ENCODE measurements at places on chromosomes 5 and 9. TPM values are rescaled to one million over a fixed set of nuclear protein-coding genes. Genes with fewer than 3 reads are reported as not detected.

DNA sequence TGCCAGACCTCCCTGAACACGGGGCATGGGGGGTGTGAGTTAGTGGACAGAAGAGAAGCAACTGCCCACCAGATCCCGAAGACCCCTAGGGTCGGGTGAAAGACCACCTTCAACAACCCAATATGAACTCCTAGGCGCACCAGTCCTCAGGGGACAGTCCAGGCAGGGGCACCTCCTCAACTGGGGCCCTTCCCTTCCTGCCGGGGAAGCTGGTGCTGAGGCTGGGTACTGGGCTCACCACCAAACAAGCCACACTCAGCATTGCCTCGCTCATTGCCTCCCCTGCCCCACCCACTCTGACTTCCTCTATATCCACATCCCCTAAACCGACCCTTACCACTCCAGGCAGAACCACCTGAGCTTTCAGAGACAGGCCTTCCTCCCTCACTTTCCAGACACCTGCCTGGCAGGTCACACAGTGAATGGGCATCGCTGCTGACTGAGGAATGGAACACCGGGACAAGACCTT lies 42.5 kb downstream of the SEMA4D start:
- no peak for DNase-seq

DNA sequence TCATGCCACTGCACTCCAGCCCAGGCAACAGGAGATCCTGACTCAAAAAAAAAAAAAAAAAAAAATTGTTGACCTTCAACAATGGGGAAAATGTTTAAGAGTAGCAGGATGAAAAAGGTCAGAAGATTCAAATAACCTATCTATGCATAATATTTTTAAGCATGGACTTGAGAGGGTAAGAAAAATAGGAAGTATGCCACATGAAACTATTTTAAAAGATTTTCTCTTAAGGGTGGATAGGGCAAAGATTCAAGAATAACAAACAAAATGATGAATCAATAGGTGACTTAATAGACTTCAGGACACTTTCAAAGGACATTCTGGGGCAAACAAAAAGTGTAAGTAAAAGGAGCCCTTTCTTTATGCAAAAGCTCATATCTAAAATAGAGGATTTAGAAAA lies 3.2 kb downstream of the TEX48 start:
- DNase-seq: no peak

GRCh38 chr9:133664173-133665050 lies 28.2 kb downstream of the DBH start:
- DNase-seq: no peak

- DNase-seq: no peak
These were observed 15.3 kb downstream of the FPGS start for GRCh38 chr9:127817881-127818434.

DNA sequence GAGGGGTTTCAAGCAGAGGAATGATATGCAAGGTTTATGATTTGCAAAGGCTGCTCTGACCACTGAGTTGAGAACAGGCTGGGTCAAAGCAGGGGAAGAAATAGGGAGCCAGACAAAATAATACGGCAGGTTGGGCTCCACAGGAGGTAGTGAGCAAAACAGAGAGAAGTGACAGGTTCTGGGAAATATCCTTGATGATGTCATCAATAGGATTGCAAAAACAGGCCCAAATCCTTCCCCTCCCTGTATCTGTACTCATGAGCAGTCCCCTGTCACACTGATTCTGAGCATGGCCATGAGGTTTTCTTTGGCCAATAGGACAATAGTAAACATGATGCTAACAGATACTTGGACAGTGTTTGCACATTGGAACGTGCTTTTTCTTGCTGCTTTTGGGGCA lies 471.8 kb upstream of the BRINP1 start:
- DNase-seq: no peak

DNA sequence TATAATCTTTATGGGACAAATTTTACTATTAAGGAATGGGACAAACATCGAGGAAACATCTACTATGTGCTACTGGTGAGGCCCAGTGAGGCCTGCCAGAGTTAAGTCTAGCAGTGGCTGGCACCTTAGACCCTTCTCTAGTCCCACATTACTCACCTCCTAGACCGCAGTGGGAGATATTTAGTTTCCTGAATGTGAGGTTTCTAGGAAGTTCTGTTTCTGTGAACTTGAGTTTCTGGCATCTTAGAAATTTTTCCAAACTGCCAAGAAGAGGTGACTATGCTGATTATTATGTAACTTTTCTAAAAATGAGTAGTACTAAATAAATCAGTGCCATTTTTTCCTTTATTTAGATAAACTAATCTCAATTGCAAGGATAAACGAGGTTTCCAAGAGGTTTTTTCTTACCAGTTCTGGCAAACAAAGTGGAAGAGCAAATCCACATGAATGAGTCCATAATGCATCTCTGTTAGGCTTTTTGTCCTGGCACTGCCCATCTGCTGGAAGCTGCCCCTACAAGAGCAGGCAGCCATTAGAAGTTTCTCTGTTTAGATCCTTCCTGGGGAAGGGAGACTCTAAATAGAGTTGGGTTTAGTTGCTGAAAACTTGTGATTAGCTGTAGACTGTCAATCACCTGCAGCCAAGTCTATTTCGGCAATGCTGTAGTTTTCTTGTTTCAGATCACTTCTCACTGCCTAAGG lies 348.7 kb downstream of the MAN2A1 start:
- DNase-seq: no peak

- no peak for DNase-seq
These were observed 208.3 kb downstream of the ENC1 start for GRCh38 chr5:74432216-74432615.

DNA sequence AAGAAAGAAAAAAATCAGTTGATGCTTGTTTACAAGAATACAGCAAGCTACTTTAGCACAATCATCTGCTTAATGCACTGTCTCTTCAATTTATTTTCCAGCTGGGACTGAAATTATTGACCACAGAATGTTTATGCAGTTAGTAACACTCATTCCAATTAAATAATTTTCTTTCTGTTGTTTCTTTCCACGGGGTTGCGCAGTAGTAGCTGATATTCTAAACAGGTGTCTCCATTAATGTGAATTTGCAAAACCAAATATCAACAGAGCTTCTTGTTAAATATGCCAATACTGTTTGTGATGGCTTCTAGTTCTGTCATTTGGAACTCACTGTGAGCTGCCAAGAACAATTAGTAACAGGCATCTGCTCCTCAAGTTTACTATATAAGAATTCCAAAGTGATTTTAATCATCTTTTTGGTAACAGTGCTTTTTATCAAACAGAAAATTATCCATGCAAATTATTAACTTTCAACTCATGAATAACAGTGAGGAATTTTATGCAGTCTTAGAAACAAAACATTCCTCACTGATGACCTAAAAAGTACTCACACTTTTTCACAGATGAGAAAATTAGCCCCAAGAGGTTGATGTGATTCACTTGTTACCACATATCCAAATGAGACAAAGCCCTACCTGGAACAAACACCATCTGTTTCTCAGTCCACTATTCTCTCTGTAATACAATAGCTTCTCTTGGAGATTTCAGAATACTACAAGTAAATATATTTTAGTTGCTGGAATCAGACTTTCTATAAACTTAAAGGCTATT lies 567.6 kb upstream of the RGMB start:
- DNase-seq: no peak

- DNase-seq: no peak
These were observed 73.0 kb downstream of the ENC1 start for GRCh38 chr5:74567411-74567995.

DNA sequence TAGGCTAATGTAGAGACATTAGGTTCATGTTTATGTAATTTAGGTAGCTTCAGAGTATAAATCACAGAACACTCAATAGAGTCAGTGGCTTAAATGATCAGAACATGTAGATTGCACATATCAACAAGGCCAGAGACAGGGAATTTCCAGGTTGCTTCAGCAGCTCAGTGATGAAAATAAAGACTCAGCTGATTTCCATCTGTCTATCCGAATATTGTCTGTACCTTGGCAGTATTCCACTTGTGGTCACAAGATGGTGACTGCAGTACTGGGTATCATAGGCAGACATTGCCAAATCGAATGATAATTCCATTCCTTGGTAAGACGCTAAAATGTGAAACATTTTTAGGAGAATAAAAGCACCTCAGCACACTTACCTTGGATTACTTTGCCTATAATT lies 702.2 kb downstream of the MAT2B start:
- no peak for DNase-seq

DNA sequence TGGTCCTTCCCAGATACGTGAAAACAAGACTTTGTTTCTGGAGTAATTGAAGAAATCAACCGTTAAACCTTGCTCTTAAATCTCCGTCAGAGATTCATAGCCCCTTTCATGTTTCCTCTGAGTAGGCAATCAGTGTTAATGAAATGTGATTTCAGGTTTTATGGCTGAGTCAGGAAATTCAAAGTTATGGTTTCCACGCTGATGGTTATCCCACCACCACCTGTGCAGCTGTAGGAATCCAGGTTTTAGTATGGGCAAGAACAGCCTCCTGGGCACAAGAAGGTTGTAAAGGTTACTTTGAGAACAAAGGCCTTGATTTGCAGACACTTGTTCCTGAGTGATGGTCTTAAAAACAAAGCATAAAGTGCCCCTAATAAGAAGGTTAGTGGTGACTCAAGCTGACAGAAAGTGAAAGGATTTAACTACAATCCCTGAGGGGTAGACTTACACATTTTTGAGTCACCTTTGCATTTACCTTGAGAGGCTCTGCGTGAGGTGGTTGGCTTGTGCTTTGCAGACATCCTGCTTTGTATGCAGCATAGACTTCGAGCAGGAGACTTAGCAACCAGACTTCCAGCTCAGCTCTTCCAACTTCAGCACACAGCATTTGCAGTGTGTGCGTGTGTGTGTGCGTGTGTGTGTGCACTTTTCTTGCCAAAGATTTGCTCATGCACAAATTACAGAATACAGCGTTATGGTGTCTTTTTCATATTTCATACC lies 159.6 kb downstream of the TLE4 start:
- no peak for DNase-seq

The NEUROG1 gene
- not detected for total RNA-seq

The FAM200C gene
- 0.87 TPM for total RNA-seq

The CD14 gene
- total RNA-seq: 58.1 TPM

The ADGRD2 gene
- not detected for total RNA-seq

The LTC4S gene
- total RNA-seq: 4.6 TPM

The PHF24 gene
- total RNA-seq: 0.44 TPM

The SLC6A18 gene
- total RNA-seq: not detected

The FAM221B gene
- not detected for total RNA-seq

The MRPS27 gene
- total RNA-seq: 57.4 TPM
